CD4-positive, alpha-beta T cell treated with Interleukin-12 subunit alpha and Interleukin-12 subunit beta, for 1 hour (primary cell): ENCODE measurements at places on chromosomes 12 and 14.

GRCh38 chr12:47033789-47034555 is 45.4 kb upstream of the PCED1B start:
- no peak for DNase-seq

DNA sequence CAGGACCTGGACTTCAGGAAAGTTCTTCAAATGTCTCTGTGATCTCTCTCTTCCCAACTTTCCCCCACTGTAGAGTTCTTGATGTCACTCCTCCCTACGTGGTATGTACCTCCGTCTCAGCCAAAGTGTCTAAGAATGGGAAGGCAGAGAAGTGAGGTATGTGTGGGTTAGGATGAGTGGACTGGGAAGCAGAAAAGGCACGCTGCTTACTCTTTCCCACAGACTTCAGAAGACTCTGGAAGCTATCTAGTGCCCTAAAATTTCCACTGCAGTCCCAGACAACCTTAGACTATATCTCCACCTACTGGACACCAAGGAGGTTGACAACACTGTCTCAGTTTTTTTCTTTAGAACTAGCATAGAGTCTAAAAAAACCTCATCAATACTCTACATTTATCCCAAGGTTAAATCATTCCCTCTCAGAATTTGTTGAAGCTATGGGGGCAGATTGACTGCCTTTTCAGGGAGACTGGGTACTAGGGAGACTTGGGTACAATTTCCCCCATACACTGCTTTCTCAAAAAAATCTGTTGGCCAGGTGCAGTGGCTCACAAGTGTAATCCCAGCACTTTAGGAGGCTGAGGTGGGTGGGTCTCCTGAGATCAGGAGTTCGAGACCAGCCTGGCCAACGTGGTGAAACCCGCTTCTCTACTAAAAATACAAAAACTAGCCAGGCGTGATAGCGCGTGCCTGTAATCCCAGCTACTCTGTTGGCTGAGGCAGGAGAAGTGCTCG is 20.6 kb upstream of the ITGA5 start:
- DNase-seq: peak; percentile 64

GRCh38 chr12:9745199-9745598 is 12.3 kb upstream of the CLECL1 start:
- no peak for DNase-seq

- DNase-seq: no peak
Observed at GRCh38 chr14:65396082-65396910, 16.2 kb upstream of the FUT8 start.

DNA sequence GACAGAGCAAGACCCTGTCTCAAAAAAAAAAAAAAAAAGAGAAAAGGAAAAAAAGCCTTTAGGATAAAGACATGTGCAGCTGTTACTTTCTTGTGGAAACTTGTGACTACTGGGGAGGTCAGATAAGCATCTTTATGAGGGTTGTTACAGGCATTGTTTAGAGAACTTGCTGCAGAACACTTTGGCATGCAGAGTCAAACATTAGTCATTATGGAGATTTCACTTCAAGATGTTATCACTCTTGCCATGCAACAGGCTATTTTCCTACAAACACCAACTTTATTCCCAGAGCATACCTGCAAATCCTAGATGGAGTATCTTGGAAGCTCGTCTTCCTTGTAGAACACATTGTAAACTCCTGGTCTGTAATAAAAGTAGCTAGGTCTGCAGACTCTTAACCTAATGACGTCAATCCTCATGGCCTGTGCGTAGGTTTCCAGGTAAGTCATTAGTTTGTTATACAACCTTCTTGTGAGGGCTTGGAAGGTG is 36.3 kb upstream of the WDR89 start:
- no peak for DNase-seq

GRCh38 chr12:53074283-53074998 is 4.7 kb downstream of the SPRYD3 start:
- DNase-seq: no peak

GRCh38 chr14:61469781-61470180 is 148.4 kb downstream of the PRKCH start:
- no peak for DNase-seq

GRCh38 chr12:774051-774614 is 21.8 kb downstream of the WNK1 start:
- no peak for DNase-seq

DNA sequence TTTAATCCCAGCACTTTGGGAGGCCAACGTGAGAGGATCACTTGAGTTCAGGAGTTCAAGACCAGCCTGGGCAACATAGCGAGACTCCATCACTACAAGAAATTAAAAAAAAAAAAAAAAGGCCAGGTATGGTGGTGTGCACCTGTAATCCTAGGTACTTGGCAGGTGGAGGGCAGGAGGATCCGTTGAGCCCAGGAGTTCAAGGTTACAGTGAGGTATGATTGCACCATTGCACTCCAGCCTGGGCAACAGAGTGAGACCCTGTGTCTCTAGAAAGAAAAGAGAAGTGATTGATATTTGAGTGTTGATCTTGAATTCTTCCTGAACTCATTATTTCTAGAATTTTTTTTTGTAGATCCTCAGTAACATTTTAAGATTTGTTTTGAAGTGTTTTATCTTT is 59.4 kb downstream of the ADIPOR2 start:
- no peak for DNase-seq

DNA sequence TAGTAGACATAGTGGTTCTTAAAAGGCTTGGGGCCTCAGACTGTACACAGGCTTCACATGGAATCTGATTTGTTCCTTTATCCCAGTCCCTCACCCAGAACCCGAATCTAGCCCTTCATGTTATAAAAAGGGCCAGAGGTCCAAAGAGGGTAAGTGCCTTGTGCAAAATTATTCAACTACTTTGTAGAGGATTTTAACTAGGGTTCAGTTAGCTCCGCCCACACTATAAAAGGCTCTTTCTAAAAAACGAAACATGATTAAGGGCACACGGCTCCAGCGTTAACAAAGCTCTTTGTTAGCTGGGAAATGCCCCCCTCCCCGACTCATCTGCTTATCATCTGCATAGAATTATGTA is 3.2 kb upstream of the SOCS2 start:
- DNase-seq: no peak

GRCh38 chr12:70920891-70921290 is 353 bp upstream of the PTPRR start:
- DNase-seq: no peak

DNA sequence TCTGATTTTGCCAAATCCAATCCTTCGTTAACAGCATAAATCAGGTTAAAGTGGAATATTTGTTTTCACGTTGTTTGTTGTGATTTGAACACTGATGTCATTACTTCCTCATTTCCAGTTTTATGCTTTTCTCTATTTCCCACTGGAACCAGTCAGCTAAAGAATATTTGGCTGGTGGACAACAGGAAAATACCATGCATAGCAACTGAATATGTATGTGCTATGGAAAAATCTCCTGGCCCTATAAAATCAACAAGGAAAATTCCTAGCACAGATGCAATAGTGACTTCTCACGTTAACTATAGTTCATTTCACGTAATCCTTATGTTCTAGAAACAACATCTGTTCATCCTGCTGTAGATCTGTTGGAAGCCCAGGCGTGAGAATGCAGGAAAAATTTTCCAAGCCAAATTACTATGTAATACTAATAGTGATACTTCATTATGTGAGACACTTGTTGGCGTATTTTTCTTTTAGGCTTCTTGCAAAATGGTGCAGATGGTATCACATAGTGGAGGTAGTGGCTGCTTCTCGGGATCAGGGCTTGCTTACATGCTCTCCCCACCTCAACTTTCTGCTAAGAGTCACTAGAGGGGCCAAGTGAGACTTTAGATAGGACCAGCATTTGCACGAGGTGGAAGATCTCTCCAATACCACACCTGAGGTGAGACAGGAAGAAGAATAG is 86.3 kb upstream of the USP44 start:
- no peak for DNase-seq

- DNase-seq: no peak
Observed at GRCh38 chr12:124037331-124037730, 64.3 kb downstream of the ZNF664 start.

- DNase-seq: peak; percentile 3
Observed at GRCh38 chr12:122681814-122682213, 21.3 kb downstream of the HCAR2 start.

DNA sequence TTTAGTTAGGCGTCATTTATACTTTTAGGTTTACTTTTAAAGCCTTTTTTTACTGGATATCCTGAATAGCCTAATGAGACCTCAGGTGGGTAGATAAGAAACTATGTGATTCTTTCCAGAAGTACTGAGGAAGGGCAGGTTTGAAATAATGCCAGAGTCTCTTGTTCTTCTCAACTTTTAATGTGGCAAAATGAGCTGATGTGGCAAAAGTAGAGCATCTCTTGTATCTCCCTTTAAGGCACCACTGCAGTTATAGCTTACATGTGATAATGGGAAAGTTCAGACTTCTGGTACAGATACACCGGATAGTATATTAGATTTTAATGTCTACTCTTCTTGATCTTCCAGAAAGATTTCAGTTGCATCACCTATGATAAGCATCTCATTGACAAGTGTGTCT is 1124.8 kb downstream of the LRFN5 start:
- DNase-seq: no peak

GRCh38 chr14:99605299-99605961 is 1.4 kb upstream of the CCDC85C start:
- DNase-seq: peak; percentile 86

- no peak for DNase-seq
Observed at GRCh38 chr14:35385042-35385839, 19.3 kb downstream of the NFKBIA start.

GRCh38 chr14:92675976-92676375 is 72.5 kb downstream of the LGMN start:
- no peak for DNase-seq

DNA sequence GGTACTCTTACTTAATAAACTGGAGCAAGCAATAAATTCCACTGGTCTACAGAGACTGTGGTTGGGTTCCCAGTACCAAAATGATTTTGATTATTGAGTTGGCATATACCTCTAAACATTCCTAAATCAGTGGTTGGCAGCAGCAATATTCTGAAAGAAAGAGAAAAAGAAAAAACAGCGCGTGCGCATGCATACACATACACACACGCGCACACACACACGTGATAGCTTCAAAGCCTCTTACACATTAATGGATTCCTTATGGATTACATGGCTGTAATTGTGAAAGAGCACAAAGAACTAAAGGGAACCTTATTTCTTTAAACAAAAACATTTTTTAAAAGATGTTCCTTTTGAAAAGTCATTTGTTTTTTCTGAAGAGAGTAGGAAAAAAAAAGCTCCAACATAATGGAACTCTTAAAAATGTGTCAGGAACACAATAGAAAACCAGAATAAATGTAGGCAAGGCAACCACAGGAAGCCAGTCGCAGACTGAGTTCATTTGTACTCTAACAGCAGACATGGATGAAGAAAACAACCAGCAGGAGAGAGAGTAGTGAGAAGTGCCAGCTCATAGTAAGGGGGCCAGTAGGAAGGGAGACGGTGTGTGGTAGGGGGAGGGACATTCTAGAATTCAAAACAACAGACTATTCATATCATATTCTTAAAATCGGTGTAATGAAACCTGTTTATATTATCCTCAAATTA is 80.0 kb downstream of the DRAM1 start:
- no peak for DNase-seq

DNA sequence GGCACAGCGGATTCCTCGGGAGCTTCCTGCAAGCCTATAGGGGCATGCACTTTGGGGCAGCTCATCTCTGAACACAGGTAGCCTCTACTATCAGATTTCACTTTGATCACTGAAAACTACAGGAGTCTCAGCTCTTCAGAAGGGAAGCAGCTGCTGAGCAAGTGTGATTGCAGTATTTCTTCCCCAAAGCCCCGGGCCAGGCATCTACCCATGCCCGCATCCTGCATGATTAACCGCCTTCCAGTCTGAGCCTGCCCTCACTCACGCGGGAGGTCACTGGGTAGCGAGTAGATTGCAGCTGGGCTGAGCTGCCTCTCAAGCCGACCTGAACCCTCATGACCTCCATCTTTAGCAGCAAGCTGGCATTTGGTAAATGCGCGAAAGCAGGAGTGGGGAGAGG is 334.7 kb downstream of the DPF3 start:
- DNase-seq: no peak

DNA sequence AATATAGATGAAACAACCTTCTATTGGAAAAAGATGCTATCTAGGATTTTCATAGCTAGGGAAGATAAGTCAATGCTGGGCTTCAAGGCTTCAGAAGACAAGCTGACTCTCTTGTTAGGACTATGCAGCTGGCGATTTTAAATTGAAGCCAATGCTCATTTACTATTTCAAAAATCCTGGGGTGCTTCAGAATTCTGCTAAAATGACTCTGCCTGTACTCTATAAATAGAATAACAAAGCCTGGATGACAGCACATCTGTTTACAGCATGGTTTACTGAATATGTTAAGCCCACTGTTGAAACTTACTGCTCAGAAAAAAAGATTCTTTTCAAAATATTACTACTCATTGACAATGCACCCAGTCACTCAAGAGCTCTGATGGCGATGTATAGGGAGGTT is 155.1 kb downstream of the PIK3C2G start:
- no peak for DNase-seq

DNA sequence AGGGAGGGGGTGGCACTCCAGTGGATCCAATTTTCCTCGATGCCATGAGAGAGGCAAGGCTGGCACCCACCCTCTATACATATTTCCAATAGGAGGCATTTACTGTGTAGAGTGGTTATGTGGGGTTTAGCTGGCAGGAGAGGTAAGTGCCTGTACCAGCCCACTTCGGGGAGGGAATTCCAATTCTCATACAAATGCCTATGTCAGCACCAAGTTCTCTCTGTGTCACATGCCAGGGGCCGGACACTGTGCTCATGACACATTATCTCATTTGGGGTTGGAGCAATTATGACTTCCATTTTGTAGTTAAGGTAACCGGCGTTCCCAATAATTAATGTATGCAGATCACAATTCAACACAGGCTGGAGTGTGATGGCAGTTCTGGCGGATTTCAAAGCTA is 284.3 kb downstream of the KSR2 start:
- no peak for DNase-seq

- DNase-seq: no peak
Observed at GRCh38 chr12:2336409-2336829, 283.6 kb downstream of the CACNA1C start.

DNA sequence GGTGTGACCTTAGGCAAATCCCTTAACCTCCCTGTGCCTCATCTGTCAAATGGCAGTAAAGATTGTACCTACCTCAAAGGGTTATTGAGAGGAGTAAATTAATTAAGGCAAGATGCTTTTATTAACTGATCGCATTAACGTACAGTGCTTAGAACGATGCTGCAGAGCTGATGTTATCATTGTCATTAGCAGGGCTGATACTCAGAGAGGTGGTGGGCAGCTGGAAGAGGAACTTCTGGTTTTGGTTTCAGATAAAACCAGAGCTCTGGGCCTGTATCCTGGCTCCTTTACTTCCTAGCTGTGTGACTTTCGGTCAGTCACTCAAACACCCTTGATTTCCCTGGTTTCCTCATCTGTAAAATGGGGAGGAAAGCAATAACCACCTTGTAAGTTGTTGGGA is 55.1 kb downstream of the CALM1 start:
- DNase-seq: no peak
